Hematopoietic multipotent progenitor cell treated with erythropoietin and hydrocortisone succinate and interleukin-3 and kit ligand, for 8 days (in vitro differentiated cells): ENCODE measurements at places on chromosomes 12 and 14.
A peak's percentile ranks its signal among the peaks of the same experiment; 100 is the strongest.

GRCh38 chr12:46472893-46473633 is 100.5 kb upstream of the SLC38A2 start:
- DNase-seq = peak; percentile 20

DNA sequence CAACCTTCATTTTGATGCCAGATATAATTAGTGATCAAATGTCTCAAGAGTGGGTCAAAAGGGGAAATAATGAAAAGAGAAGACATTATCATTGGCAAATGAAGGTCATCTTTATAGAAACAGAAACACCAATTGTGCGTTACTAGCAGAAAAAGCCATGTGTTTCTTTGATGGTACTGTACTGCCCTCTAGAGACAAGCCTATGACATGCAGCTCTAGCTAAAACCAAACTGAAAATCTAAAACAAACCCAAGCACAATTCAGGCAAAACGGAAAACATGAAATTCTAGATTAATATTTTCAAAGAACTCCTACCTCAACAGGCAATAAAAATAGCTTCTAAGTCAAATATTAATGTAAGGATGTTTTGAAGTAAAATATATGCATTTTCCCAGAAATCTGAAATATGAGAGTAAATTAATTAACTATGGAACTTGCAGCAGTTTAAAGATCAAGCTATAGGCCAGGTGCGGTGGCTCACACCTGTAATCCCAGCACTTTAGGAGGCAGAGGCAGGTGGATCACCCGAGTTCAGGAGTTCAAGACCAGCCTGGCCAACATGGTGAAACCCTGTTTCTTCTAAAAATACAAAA is 115.4 kb downstream of the KLHL28 start:
- peak; percentile 55 for DNase-seq

GRCh38 chr12:89251342-89252271 is 100.7 kb downstream of the DUSP6 start:
- peak; percentile 35 for DNase-seq

DNA sequence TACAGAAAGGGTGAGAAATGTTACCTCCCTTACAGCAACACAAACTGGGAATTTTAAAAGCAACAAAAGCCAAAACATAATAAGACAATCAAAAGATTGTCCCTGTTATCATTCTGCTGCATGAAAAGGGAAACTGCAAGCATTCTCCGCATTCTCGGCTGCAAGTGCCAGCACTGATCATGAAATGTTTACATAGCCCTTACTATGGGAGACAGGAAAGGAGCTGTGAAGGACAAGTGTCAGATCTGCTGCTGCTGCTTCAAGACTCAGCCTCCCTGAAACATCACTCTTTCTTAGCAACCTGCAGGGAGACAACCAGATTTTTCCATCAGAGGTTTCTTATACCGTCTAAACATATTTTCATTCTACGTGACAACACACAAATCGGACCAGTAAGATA is 20.1 kb downstream of the DENND5B start:
- no peak for DNase-seq

GRCh38 chr12:113912760-113913329 is 53.3 kb downstream of the RBM19 start:
- DNase-seq = peak; percentile 68

DNA sequence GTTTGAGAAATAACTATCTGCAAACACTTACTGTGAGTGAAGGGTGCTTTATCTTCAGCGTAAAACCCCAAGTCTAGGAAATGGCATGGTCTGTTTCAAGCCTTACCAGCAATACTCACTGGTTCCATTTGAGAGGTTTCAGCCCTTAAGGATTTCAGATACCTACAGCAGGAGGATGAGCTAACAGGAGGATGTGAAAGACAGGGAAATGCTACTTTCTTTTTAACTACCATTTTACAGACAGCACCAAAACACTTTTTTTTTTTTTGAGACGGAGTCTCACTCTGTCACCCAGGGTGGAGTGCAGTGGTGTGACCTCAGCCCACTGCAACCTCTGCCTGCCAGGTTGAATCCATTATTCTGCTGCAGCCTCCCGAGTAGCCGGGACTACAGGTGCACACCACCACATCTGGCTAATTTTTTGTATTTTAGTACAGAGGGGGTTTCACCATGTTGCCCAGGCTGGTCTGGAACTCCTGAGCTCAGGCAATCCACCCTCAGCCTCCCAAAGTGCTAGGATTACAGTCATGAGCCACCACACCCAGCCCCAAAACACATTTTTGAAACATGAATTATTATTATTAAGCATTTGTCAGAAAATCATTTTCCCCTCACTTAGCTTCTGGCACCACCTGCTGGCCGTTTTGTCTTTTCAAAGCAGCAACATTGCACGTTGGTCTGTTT is 4.6 kb downstream of the MTRFR start:
- peak; percentile 80 for DNase-seq

DNA sequence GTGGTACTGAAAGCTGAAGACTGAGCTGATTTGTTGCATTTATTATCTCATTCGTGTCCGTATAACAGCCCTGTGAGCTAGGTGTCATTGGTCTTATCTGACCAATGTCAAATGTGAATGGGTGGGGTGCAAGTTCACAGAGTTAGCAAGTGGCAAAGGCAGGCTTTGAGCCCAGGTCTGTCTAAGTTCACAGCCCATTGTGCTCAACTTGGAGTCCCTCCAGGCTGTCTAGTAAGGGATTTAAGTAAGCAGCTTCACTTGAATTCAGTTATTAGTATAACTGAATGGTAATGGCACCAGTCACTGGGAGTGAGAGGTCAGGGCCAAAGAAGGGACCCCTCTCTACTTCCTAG is 8.5 kb downstream of the C1S start:
- peak; percentile 93 for DNase-seq

DNA sequence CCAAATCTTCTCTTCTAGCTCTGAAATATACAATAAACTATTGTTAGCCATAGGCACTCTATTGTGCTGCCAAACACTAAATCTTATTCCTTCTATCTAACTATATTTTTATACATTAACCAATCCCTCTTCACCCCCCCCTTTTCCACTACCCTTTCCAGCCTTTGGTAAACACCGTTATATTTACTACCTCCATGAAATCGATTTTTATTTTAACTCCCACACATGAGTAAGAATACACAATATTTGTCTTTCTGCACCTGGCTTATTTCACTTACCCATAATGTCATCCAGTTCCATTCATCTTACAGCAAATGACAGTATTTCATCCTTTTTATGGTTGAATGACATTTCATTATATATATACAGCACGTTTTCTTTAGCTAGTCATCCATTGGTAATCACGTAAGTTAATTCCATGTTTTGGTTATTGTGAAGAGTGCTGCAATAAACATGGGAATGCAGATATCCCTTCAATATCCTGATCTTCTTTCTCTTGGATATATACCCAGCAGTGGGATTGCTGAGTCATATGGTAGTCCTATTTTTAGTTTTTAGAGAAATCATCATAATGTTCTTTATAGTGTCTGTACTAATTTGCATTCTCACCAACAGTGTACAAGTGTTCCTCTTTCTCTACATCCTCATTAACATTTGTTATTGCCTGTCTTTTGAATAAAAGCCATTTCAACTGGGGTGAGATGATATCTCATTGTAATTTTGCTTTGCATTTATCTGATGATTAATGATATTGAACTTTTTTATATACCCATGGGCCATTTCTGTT is 34.2 kb upstream of the PLBD1 start:
- no peak for DNase-seq

GRCh38 chr12:6061660-6062059 is 62.8 kb downstream of the VWF start:
- DNase-seq = no peak

GRCh38 chr14:82192387-82192786 is 658.7 kb upstream of the SEL1L start:
- no peak for DNase-seq

DNA sequence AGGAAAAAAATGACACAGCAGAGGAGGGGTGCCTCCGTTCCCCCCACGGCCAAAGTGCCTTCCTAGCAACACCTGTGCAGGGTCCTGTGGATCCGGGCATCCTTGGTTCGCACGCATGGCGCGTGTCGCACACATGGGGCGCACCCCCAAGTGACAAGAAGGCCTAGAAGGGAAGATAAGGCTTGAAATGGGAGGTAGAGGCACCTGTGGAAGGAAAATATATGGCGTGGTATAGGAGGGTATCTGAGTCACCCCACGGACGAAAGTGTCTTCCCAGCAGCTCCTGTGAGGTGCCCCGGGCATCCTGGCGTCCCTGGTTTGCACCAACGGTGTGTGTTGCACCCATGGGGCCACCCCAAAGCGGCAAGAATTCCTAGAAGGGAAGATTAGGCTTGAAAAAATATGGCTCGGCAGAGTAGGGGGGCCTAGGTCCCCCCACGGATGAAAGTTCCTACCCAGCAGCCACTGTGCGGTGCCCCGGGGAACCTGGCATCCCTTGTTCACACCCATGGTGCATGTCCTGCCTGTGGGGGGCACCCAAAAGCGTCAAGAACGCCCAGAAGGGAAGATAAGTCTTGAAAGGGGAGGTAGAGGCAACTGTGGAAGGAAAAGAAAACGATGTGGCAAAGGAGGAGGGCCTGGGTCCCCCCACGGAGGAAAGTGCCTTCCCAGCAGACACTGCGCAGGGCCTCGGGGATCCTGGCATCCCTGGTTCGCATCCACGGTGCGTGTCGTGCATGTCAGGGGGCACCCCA is 280.0 kb downstream of the ALG10 start:
- no peak for DNase-seq
